ENCODE measurements at places on chromosomes 12 and 14. TPM values are rescaled to one million over a fixed set of nuclear protein-coding genes. Genes with fewer than 3 reads are reported as not detected.

GPR162 gene
- 1.2 TPM for total RNA-seq

KICS2 gene
- total RNA-seq = 8.2 TPM

SMCO2 gene
- total RNA-seq = 0.93 TPM

APOF gene
- total RNA-seq = 0.18 TPM

STAT2 gene
- 79.5 TPM for total RNA-seq

KCNC2 gene
- not detected for total RNA-seq

TROAP gene
- total RNA-seq = 134 TPM

HCAR1 gene
- total RNA-seq = 5.2 TPM

Measured in Caco-2 (cell line).